ENCODE measurements at places on chromosomes 13 and 19.
A peak's percentile ranks its signal among the peaks of the same experiment; 100 is the strongest.

DNA sequence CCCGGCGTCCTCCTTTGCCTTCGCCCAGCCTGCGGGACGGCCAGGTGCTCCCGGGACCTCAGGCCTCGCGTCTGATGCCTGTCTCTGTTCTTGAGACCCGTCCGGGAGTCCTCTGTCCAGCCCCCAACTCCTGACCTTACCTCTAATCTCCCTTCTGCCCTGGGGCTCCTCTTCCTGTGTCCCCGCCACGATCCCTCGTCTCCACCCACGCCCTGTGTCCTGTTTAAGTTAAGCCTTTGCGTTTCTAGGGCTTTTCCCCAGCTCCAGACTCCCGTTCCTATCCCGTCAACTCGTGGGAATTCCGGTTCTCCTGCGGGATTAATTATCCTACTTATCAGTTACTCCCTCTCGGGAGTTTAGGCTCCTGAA, 686 bp downstream of the LENG8 start:
- no peak for DNase-seq

DNA sequence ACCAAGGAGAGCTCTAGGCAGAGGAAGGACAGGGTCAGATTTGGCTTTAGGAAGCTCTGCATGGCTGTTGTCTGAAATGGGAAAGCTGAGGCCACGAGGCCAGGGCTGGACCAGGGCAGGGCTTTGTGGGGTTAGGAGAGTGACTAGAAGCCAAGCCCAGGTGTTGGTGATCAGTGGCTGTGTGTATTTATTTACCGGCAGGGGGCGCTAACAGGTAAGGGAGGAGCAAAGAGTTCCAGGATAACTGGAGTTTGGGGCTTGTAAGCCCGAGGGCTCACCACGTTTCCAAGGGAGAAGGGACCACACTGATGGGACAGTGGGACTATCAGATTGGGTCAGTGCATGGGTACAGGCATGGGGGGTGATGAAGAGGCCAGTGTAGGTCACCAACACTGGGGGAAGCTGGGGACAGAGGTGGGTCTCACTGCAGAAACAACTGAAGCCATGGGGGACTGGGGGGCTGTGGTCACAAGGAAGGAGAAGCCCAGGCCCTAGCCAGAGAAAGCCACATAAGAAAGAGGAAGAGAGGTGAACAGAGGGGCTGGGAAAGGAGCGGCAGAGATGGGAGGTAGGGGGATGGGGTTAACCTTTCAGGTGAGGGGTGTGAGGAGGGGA, 3.9 kb downstream of the TMEM147 start:
- peak; percentile 77 for DNase-seq

DNA sequence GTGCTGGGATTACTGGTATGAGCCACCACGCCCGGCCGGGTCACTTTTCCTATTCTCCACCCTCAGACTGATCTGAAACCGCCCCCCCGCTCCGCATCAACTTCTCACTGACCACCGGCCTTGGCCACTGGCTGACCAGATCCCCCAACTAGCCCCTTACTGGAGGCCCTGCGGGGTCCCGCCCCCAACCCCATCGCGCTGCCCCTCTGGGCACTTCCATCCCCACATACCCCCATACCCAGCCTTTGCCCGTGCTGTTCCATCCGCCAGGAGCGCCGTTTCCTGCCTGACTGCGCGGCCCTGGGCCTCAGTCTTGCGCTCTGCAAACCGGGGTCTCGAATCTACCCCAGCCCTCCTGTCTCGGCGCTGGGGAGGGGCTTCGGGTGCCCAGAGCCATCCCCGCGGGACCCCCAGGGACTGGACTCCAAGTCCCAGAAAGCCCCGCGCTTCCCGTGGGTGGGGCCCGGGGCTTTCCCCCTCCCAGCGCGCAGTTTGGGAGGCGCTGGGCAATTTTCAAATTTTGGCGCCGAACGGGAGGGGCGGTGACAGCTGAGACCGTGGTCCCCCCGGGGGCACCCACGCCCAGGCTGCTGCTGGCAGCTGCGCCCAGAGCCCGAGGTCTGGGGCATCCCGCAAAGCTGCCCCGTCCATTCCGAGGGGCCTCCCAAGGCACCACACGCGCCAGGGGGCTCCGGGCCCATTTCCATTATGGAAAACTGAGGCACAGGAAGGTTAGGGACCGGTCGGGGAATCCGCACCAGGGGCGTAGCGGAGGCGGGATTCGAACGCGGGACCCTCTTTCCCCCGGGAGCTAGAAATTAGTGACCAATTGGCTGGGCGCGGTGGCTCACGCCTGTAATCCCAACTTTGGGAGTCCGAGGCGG, 5.2 kb upstream of the LMNB2 start:
- peak; percentile 87 for DNase-seq

- peak; percentile 84 for DNase-seq
Measured at GRCh38 chr13:29707876-29708543, 112.5 kb upstream of the SLC7A1 start.

GRCh38 chr19:29946645-29947044, 4.6 kb downstream of the URI1 start:
- no peak for DNase-seq

DNA sequence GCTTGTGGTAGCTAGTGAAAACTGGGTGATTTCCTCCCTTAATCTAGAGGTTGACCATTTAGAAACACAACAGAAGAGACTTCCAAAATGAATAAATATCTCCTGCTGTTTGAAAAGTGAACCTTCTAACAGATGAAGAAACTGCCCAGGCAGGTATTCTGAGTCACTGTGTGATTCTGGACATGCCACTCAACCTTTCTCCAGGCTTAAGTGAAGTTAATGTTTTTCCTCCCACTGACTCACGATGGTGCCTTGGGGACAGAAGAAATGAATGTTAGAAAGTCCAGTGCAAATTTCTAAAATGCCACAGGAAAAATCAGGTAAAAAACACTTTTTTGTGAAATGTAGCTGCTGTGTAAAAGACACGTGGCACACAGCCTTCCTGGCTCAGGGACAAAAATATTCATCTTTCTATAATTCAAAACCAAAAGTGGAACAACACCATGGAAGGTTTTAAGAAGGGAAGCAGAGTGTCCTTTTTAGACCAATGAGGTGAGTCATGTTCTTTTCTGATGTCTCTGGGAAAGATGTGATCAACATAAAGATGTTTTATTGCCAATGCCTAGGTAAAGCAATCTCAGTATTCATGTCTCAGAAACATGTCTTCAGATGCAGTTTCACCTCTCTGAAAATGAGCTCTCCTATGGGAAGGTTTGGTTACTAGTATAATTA, 9.1 kb downstream of the UBE2L5 start:
- DNase-seq, result no peak

- no peak for DNase-seq
Measured at GRCh38 chr13:49877629-49878218, 58.4 kb downstream of the SPRYD7 start.

DNA sequence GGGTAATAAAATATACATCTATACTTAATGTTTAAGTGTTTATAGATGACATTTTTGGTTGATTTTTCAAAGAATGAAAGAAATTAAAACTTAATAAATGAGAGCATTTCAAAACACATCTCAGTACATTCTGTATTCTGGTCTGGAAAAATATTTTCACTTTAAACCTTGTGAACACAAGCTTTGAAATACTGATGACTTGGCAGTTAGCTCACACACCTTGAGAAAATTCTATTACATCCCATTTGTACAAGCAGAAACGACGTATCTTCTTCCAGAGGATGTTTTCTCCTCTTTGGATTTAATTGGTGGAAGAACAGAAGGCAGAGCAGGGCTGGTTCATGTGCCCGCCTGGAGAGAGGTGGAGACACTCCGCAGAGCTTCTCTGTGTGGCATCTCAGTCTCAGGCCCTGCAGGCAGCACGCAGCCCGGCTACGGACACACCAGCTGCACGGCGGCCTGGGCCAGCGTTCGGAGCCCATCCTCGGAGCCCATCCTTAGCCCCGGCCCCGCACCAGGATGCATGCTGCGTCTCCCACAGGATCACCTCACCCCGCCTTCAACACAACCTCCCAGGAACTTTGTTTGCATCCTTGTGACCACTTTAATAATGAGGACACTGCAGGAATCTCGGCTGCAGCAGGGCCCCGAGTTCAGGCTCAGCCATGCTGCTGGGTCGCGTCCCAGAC, 48.6 kb downstream of the SOX1 start:
- no peak for DNase-seq

DNA sequence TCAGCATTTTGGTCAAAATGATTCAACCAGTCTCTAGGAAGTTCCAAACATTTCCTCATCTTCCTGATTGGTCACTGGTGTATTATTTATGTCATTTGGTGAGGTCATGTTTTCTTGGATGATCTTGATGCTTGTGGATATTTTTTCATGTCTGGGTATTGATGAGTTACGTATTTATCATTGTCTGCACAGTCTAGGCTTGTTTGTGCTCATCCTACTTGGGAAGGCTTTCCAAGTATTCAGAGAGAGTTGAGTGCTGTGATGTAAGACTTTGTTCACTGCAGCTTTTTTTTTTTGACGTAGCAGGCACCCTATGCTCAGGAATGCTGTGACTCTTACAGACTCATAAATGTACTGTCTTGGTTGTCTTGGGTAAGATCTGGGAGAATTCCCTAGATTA, 509.5 kb downstream of the SLITRK1 start:
- DNase-seq, result no peak

DNA sequence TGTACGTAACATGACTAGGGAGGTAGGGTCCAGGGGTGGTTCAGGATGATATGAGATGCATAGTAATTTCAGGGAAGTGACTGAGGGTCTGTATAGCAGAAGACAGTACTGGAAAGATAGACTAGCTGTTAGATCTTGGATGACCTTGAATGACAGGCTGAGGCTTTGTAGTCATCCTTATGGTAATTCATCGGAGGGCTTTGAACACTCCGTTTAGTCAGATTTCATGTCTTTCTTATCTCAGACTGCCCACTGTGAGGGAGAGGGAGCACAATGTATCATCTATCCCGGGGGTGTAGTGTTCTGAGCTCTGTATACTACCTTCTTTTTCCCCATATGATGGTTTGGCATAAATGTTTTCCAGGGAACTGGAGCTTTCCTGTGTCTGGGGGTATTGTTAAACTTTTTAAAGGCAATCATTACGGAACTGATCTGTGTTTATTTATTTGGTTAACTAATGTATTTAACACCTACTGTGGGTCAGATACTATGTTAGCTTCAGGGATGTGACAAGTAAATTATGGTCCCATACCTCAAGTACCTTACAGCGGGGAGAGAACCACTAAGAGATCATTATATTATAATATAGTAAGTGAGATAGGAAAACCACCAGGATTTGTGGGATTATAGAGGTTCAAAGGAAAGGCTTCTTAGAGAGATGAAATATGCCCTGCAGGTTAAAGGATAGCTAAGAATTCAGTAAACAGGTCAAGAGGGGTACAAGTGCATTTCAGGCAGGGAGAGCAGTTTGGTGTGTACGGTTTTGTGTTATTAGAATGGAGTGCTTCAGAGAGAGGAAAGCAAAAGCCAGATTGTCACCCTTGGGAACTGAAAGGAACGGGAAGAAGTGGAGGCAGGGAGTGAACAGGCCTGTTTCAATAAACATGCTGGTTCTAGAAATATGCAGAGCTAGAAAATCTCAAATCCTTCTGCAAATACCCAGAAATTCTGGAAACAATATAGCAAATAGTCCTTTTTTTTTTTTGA, 164.8 kb upstream of the KL start:
- DNase-seq, result no peak

DNA sequence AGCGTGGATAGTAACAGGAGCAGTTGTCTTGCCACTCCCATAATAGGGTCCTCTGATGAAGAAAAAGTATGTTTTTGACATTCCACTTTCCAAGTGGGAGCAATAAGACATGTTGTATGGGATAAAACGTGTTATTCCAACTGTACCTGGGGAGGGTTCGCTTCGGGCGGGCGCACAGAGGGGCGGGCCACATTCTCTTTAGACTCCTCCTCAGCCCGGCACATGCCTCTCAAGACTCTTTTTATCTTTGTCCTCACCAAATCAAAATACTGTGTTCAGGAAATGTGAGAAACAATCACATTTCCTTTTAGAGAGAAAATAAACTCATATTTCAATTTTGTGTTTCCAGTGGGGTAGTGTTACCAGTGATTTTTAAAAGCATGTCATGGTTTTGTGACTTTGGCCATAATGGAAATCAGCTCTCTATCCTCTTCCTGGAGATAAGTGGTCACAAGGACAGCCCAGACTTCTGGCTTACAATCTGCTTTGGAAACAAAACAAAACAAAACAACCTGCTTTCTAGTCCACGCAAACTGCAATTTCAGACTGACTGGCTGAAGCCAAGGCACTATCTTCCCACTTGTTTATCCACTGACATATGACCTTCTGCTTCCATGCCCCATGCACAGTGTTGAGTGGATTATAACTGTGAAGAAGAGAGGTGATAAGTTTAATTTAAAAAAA, 276.1 kb downstream of the NALCN start:
- DNase-seq, result no peak

DNA sequence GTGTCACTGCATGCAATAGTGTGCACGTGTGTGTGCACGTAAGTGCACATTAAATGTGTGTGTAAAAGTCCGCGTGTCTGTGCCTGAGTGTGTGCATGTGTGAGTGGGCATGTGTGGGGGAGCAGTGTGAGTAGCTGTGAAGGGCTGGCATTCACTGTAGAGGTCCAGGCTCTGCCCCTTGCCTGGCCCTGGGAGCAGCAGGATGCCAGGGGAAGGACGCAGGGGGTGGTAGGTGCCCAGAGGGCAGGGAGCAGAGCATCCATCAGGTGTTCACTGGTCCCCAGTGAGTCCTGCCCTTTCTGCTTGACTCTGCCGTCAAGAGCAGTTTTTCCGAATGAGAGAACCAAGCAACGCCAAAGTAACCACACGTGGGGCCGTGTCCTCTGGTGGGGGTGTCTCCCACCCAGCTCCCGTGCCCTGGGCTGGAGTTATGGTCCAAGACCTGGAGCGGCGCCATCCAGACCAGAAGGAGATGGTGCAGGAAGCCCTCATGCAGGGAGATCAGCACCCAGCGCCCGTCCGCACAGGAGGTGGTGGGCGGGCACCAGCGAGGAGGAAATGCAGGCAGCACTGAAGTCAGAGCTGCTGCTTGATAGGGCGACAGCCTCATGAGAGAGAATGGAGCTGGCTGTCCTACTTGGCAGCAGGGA, 68.5 kb downstream of the TEX29 start:
- no peak for DNase-seq

DNA sequence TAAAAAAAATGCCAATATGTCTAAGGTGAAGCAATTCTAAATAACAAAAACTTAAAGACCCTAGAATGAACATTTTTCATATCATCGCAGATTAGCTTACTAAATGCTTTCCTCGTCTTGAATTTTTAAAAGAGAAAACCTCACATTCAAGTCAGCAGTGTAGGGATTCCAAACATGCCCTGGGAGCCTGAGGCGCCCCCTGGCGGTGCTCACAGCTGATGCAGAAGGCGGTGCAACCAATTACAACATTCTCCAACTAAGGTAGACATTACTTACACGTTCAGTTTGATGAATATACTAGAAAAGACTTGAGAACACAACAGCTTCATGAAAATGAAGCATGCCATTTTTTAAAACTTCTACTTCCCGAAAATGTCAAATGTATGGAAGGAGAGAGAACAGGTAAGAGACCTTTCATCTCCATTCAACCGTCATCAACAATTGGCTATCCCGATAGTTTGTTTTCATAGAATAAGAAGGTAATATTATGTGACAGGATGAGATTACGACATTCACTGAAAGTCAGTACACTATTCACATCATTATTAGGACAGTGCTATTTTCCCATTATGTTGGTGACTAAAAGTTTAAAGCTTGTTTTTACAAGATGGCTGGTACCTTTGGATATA, 304.4 kb downstream of the DCLK1 start:
- DNase-seq, result no peak

GRCh38 chr13:112693831-112694497, 4.1 kb downstream of the ATP11A start:
- peak; percentile 82 for DNase-seq

- no peak for DNase-seq
Measured at GRCh38 chr13:46687810-46688209, 109.2 kb downstream of the ESD start.

All from AG20443 (cell line).